Muscle of arm (tissue), 14 donors: ENCODE measurements at places on chromosomes 5 and 9.

DNA sequence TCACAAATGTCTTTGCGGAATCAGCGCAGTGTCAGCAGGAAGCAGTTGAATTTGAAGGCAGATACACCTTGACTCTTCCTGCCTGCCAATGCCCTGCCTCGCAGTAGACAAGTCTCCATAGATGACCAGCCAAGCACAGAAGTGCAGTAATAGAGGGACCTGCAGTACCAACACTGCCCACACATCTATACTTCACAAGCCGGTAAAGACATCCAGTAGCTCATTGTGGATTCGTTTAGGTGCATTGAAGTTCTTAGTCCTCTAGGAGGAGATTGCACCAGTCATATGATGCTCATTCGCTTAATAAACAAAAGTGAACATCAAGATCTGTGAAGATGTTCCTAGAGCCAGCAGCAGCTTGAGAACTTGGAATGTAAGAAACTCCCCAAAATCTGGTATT is 7.1 kb upstream of the IFNA2 start:
- no peak for DNase-seq

DNA sequence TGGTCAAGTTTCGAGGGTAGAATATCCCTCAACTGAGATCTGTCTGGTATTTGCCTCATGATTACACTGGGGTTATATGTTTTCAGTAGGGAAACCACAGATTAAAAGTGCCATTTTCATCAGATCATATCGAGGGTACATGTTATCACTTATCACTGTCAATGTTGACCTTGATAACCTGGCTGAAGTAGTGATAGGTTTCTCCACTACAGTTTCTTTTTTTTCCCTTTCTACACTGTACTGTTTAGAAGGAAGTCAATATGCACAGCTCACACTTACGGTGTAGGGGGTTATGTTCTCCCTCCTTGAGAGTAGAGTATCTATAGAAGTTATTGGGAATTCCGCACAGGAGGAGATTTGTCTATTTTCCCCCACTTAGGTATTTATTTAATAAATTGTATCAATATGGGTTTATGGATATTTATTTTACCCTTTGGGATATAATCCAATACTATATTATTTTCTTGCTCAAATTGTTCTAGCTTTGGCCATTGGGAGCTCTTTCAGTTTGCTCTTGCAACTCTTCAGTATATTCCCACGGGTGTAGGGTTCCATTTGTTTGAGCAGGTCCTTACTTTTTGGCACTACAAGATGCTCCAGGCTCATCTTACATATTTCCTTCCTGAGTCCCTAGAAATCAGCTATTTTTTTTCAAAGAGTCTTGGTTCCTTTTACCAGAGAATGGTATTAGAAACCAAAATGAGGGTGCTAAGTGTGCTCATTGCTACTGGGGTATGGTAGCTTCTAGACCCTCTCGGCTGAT is 444.5 kb downstream of the RAB3C start:
- no peak for DNase-seq

GRCh38 chr5:151896031-151896691 is 28.5 kb downstream of the GLRA1 start:
- DNase-seq: no peak

- DNase-seq: no peak
Measured at GRCh38 chr9:138063033-138063432, 185.5 kb downstream of the CACNA1B start.

GRCh38 chr5:159642379-159642778 is 273.9 kb upstream of the ADRA1B start:
- no peak for DNase-seq
